OCI-M1 (cell line): ENCODE measurements at places on chromosomes 1 and 21.
A peak's percentile ranks its signal among the peaks of the same experiment; 100 is the strongest.

GRCh38 chr1:55337801-55338447 is 122.8 kb upstream of the USP24 start:
- DNase-seq: peak; percentile 68

DNA sequence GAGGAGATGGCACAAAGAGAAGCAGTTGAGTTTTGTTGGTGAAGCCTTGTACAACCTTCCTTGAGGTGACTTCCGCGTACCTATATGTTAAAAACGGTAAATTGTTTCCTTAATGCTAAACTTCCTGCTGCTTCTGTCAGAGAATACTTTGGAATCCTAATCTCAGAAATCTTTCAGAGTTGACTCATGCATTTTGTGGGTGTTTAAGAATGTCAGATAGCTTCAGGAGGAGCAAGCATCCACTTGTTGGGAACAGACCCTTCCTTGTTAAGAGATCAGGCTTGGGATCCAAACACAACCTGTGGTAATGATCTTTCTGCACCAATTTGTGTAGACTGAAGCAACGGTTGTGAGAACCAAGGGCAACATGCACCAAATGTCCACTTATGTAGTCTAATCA is 29.5 kb downstream of the AK4 start:
- DNase-seq: no peak

DNA sequence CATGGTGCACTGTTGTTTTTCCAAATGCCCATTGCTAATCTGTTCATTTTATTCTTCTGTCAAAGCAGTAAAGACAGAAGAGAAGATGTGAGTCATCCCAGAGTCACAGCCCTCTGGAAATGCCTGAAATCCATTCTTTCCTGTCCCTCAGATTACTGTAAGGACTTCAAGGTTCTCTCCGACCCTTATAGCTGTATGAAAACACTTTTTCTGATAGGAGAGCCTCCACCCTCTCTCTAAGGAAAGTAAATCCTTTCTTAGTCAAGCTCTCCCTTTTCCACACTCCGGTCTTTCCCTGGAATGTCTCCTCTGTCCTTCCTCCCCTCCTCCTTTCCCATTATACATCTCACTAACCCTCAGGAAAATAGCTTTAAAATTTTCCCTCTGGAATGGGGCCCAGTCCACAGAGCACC is 3.5 kb upstream of the PRDX6 start:
- DNase-seq: no peak

GRCh38 chr1:194535369-194535768 is 1349.0 kb upstream of the B3GALT2 start:
- DNase-seq: peak; percentile 92

DNA sequence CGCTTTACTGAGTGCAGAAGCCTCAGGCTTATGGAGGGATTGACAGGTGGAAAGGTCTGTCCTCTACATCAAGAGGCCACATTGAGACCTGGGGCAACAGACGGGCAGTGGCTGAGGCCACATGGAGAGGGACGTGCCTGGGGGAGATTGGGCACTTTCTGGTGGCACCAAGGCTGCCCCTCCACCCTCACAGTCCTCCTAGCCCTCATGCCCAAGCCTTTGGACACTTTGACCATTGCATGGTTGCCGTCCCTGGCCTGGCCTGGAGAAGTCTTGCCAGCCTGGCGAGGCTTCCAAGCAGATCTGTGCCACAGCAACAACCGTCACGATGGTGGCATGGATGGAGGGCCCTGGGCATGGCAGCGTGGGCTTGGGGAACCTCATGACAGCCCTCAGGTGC is 192.1 kb upstream of the VAMP3 start:
- no peak for DNase-seq

- no peak for DNase-seq
These were observed 104.5 kb upstream of the LMO4 start for GRCh38 chr1:87224201-87224600.

GRCh38 chr1:72516826-72517225 is 234.5 kb upstream of the NEGR1 start:
- no peak for DNase-seq

DNA sequence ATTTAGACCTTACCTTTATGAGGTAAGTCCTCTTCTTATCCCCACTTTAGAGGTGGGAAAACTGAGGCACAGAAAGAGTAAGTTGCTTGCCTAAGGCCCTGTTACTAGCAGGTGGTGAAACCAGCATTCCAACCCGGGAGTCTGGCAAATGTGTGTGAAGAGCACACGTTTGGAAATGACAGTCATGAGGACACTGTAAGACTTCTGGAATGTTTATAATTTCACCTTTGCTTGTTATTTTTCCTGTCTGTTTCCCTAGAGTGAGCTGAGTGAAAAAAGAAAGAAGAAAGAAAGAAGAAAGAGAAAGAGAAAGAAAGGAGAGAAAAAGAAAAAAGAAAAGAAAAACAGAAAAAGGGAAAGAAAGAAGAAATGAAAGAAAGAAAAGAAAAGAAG is 21.2 kb upstream of the LGALS8 start:
- DNase-seq: no peak

GRCh38 chr1:50103615-50104081 is 5.1 kb upstream of the ELAVL4 start:
- DNase-seq: no peak

GRCh38 chr1:111973150-111973790 is 16.2 kb downstream of the KCND3 start:
- peak; percentile 43 for DNase-seq

- no peak for DNase-seq
These were observed 262.5 kb downstream of the GRIK3 start for GRCh38 chr1:36771660-36772284.

DNA sequence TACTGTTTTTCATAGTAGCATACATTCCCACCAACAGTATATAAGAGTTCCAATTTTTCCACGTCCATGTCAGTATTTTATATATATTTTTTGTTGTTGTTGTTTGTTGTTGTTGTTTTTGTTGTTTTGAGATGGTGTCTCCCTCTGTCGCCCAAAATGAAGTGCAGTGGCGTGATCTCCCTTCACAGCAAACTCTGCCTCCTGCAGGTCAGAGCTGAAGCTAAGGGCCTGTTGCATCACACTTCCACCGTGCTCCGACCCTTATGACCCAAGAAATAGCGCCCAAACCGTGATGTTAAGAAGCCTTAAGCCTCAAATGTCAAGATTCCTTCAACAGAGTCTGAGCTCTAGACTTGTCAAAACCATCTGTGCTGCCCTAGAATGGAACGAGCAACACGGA is 2032.3 kb downstream of the MRPL39 start:
- DNase-seq: no peak

DNA sequence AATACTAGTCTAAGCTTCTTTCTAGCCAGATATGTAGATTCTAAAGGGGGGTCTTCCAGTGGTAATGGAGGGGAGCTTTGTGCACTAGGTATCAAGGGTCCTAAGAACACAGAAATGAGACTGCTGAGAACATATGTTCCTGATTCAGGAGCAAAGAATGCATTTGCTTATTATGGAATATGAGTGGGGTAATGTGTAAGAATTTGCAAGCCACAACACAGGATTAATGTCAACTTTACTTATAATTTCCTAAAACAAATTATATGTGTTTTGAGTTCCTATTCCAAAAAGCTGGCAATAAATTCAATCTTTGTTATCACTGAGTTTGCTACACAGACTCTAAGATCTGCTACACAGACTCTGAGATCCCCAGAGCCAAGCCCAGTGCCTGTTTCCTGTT is 357.0 kb upstream of the PTBP2 start:
- DNase-seq: peak; percentile 9

DNA sequence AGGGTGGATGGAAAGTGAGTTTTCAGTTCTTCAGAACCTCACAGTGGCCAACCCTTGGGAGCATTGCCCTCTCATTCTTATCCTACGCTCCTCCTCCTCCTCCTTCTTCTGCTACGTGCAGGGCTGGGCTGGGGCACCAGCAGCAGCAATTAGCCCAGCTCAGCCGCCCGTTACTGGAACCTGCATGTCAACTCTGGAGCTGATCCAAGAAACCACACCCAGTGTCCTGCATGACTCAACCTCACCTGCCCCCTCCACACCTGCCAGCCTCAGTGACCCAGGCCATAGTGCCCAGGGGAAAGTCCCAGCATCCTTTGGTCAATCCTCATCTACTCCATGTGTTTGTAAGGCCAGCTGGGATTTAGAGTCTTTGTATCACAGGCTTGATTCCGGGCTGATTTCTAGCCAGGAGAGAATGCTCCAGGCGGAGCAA is 12.6 kb downstream of the ELF3 start:
- DNase-seq: no peak

- DNase-seq: no peak
These were observed 22.8 kb downstream of the TAS1R2 start for GRCh38 chr1:18836654-18837053.

DNA sequence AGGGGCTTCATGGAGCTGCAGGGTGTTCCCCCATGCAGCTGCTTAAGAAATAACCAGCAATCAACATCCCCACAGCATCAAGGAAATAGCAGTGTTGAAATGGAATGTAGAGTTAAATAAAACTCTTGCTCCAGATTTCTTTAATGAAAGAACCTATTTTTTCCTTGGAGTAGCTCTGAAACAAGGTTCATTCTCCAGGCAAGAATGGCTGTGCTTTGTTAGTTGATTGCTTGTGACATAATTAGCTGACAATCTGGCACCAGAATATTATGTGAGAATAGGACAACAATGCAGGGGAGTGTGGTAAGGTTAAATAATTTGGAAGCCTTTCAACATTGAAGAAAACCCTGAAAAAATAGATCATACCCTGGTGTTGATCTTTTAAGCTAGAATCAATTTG is 254.2 kb upstream of the RRP15 start:
- no peak for DNase-seq

- DNase-seq: no peak
These were observed 50.1 kb downstream of the PBX1 start for GRCh38 chr1:164609089-164609488.

GRCh38 chr1:230866171-230867070 is 1.9 kb downstream of the C1orf198 start:
- peak; percentile 12 for DNase-seq

DNA sequence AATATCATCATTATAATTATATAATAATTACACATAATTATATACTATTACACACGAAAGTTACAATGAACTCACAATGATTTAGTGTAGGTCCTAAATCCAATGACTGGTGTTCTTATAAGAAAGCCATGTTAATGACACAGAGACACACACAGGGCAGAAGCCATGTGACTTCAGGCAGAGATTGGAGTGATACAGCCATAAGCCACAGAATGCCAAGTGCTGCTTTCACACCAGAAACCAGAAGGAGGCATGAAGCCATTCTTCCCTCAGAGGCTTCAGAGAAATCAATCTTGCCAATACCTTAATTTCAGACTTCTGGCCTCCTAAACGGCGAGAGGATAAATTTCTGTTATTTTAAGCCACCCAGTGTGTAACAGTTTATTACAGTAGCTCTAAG is 147.4 kb upstream of the KRTAP19-8 start:
- DNase-seq: no peak

- peak; percentile 85 for DNase-seq
These were observed 31.1 kb upstream of the ZBTB40 start for GRCh38 chr1:22420455-22421053.

- no peak for DNase-seq
These were observed 19.8 kb upstream of the ACBD6 start for GRCh38 chr1:180522213-180522515.

DNA sequence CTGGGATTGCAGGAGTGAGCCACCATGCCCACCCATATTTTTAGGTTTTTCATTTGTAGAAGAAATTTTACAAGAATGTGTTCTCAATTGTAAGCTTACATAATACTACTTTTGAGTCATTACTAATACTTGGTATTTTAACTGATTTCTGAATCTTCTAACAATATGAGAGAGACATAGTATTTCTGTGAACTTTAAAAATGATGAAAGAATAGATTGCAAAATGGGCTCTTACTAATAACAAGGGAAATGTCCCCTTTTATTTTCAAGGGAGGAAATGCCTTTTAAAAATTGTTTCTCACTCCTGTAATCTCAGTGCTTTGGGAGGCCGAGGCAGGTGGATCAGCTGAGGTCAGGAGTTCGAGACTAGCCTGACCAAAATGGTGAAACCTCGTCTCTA is 5.9 kb downstream of the AGO3 start:
- no peak for DNase-seq

DNA sequence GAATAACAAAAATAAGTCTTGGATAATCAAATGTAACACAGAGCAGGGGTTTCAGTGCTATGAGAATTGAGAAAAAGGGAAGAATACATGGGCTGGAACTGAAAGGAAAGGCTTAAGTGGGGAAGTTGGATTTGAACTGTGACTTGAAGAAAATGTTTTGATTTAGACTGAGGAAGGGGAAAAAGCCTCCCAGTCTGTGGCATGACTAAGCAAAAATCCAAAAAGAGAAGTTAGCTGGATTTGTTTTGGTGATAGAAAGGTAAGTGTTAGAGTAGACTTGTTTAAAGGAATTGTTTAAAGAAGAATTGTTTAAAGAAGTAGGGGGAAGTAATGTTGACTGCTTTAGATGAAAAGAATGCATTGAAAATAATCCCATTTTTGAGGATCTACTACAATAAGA is 46.0 kb downstream of the KCNK2 start:
- peak; percentile 81 for DNase-seq

DNA sequence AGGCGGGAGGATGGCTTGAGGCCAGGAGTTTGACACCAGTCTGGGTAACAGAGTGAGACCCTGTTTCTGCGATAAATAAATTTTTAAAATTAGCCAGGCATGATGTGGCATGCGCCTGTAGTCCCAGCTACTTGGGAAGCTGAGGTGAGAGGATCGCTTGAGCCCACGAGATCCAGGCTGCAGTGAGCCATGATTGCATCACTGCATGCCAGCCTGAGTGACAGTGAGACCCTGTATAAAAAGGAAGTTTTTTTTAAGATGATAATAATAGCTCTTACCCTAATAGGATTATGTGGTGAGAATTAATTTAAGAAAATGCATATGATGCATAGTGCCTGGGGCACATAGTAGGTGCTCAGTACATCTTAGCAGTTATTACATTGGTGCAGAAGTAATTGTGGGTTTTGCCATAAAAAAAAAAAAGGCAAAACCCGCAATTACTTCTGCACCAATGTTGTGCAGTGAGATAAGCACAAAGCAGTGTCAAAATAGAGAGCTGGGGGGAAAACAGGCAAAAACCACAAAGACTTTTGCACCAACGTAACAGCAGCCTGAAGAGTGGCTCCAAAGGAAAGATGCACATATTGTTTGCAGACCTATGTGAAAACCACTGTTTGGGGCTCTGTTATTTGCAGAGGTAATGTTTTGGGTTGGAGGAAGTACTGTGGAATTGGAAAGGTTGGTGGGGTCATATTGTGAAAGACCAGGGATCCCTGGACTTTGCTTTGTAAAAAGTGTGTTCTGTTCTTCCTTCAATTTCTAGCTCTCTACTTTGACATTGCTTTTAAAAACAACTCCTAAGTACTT is 72.4 kb downstream of the PLXNA2 start:
- peak; percentile 76 for DNase-seq

DNA sequence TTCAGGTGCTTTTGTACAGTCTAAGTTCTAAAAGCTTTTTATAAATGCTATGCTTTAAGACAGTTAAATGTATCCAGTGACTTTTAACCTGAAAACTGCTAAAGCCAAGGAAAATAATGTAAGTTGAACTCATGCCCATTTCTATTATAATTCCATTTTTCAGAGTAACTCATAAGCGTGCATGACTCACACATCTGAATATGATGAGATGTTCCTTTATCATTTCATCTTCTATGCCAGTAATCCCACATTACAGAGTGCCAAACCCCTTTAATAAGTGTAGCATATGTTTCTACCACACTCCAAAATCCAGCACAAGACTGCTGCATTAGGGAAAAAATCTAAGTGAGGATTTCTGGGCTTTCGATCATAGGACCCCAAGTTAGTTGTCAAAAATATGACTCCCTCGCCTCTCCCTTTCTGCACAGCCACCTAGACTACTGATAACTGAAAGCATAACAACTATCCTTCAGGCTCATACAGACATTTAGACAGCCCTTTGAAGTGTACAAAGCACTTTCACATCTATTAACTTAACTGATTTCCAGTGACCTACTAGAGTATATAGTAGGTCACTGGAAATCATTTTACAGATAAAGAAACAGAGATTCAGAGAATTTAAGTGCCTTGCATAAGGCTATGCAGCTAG is 45.3 kb downstream of the JAK1 start:
- peak; percentile 20 for DNase-seq
